ENCODE measurements at places on chromosomes 7 and 10.

DNA sequence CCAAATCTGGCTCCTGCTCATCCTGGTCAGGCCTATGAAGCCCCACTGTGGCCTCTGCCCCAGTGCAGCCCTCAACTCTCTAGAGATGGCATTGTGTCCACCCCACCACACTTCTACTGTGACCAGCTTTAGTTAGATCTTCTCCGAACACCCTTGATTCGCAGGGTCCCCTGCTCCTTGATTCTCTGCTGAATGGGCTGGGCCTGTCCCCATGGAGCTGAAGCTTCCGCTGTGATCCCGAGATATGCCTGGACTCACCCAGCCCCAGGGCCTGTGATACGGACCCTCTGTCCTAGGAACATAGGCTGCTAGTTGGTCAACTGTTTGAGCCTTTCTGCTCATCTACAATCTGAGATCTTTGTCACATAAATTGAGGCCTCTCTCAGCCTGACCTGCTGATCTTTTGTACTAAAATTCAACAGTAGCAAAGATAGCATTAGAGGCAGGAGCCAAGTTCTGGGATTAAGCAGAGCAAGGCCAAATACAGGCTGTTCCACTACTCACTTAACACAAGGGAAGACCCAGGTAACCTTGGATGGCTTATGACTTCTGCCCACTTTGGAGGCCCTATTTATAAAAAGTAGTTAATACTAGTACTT is 6.5 kb upstream of the PPIF start:
- DNase-seq, result no peak

GRCh38 chr7:107070710-107071109 is 26.2 kb downstream of the PRKAR2B start:
- no peak for DNase-seq

DNA sequence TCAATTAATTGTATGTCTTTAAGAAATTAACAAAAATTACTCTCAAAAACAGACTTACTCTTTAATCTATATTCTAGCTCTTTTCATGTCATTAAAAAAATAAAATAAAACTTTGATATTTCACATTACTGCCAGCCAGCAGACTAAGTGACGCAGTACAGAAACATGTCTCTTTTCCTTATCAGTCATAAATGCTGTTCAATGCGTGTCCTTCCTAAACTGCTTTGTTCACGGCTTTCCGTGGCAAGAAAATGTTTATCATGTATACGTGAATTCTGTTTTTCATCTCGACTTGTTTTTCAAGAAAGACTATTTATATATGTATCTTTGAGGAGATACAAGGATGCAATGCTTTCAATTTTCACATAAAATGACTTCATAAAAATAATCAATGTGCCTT is 182.4 kb downstream of the DOCK4 start:
- DNase-seq, result no peak

GRCh38 chr7:100825751-100826513 is 1.4 kb downstream of the EPHB4 start:
- DNase-seq, result no peak

DNA sequence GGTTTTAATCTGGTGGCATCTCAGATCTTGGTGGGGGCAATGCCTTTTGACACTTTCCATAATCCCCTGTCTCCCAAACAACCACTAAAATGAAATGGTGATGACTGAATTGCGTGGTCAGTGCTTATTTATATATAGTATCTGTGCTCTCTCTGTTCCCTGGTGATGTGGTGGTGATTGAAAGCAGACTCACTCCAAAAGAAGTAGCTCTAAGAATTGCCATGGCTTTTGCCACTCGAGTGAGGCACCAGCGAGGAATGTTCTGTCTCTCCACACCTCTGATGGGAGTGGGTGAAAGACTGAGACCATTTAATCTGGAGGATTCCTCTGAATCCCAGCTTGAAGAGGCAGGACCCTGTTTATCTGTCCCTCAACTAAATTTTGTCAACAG is 2.8 kb downstream of the DUSP5 start:
- DNase-seq, result no peak

DNA sequence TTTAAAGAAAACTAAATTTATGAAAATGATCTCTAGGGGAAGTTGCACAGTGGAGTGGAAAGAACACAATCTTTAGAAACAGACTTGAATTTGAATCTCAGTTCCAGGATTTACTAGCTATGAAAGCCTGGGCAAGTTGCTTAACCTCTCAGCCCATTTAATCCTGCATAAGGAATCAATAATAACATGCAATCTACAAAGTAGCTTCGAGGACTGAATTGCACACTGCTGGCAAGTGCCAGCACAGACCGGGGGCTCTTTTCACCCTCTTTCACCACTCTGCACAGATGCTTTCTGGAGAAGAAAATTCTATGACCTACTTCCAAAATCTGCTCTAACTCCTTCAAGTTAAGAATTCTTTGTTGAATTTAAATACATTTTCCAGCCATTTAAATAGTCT is 63.4 kb upstream of the ANK3 start:
- DNase-seq, result no peak

GRCh38 chr10:131172433-131172832 is 139.1 kb downstream of the TCERG1L start:
- no peak for DNase-seq

DNA sequence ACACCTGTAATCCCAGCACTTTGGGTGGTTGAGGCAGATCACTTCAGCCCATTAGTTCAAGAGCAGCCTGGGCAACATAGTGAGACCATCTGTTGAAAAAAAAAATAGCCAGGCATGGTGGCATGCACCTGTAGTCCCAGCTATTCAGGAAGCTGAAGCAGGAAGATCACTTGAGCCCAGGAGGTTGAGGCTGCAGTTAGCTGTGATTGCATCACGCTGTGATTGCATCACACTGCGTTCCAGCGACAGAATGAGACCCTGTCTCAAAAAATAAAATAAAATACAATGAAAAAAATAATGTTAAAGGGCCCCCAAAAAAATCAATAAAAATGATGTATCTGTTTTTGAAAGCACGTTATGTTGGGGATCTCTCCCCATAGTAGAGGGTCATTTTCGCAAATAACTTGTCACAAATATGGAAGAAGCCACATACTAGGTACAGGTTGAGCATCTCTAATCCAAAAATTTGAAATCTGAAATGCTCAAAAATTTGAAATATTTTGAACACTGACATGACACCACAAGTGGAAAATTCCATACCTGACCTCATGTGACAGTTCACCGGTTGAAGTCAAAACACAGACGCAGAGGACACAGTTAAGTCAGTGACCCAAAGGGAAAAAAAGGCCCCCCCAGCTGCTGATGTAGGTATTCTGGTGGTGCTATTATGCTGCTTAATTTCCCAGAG is 9.5 kb downstream of the CISD1 start:
- no peak for DNase-seq

- DNase-seq, result peak; percentile 46
These were observed 41.4 kb upstream of the ZMIZ1 start for GRCh38 chr10:79027147-79028055.

- DNase-seq, result no peak
These were observed 52.9 kb downstream of the SLC37A3 start for GRCh38 chr7:140345426-140345825.

DNA sequence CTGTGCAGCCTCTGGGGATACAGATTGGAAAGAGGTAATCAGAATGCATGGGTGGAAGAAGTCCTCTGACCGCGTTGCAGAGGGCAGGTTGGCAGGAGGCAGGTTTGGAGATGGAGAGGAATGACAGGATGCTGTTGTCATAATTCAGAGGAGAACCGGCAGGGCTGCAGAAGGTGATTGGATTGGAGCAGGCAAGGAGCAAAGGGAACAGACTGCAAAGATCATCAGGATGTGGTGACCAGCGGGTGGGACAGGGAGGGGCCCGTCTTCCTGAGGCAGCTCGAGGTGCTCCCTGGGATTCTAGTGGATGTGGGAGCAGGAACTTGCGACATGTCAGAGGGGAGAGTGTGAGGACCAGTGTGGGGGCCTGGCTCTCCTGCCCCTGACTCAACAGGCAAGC is 78.5 kb upstream of the PPIF start:
- DNase-seq, result no peak

GRCh38 chr10:120042705-120043104 is 150.2 kb downstream of the SEC23IP start:
- no peak for DNase-seq

- DNase-seq, result no peak
These were observed 260.3 kb upstream of the FERD3L start for GRCh38 chr7:19405541-19405940.
